ENCODE measurements at places on chromosomes 6 and 20. TPM values are rescaled to one million over a fixed set of nuclear protein-coding genes. Genes with fewer than 3 reads are reported as not detected.

The DNAH8 gene
- total RNA-seq: 0.05 TPM

The NHLRC1 gene
- 1.0 TPM for total RNA-seq

The DDO gene
- 1.9 TPM for total RNA-seq

The ECHDC1 gene
- 35.3 TPM for total RNA-seq

The DST gene
- total RNA-seq: 473 TPM

The NOTCH4 gene
- total RNA-seq: 17.3 TPM

The MOCS1 gene
- 18.3 TPM for total RNA-seq

The MROH8 gene
- 3.6 TPM for total RNA-seq

The PHF3 gene
- total RNA-seq: 41.0 TPM

The BPIFA1 gene
- total RNA-seq: not detected

The SMPDL3A gene
- total RNA-seq: 6.1 TPM

The KIAA0408 gene
- total RNA-seq: 2.4 TPM

The CFAP206 gene
- not detected for total RNA-seq

The SLC26A8 gene
- 0.24 TPM for total RNA-seq

The SRMS gene
- total RNA-seq: not detected

The CD83 gene
- 1.3 TPM for total RNA-seq

The RAD21L1 gene
- total RNA-seq: not detected

The GCLC gene
- total RNA-seq: 21.8 TPM

The EMILIN3 gene
- total RNA-seq: 1.4 TPM

The OR2B6 gene
- total RNA-seq: not detected

The COL20A1 gene
- not detected for total RNA-seq

The SOBP gene
- total RNA-seq: 20.0 TPM

The ARFGEF2 gene
- 27.5 TPM for total RNA-seq

The AGER gene
- total RNA-seq: 4.6 TPM

The THBD gene
- 46.9 TPM for total RNA-seq

The CD24 gene
- total RNA-seq: 3.0 TPM

The GMPR gene
- 14.7 TPM for total RNA-seq

The MAS1 gene
- 0.42 TPM for total RNA-seq

The USP49 gene
- total RNA-seq: 2.7 TPM

The CST5 gene
- not detected for total RNA-seq

The MCM3 gene
- 25.6 TPM for total RNA-seq

The SEC63 gene
- 116 TPM for total RNA-seq
